Right lung (tissue), 10 donors: ENCODE measurements at places on chromosomes 11 and 22. TPM values are rescaled to one million over a fixed set of nuclear protein-coding genes. Genes with fewer than 3 reads are reported as not detected.

TRIM22 gene
- 19.7 TPM for polyA plus RNA-seq

MMP3 gene
- polyA plus RNA-seq: not detected

GNG3 gene
- polyA plus RNA-seq: 1.5 TPM

LGALS12 gene
- 0.32 TPM for polyA plus RNA-seq

MAP6 gene
- 9.6 TPM for polyA plus RNA-seq

BACE1 gene
- polyA plus RNA-seq: 41.7 TPM

DNA sequence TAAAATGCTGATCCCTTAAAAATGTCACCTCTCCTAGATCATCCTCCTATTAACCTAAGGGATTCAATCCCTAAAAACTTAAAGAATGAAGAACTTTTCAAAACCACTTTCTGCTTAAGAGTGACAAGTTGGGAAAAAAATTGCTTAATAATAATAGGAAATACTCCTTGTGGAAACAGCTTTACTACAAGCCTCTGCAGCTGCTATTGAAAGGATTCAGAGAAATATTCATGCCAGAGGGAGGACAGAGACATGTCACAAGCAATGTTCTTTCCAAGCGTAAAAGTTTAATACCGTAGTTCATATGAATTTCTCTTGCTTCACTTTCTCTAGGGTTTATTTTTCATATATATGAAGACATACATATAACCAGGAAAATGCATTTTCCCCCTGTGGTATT, 98.2 kb downstream of the ARHGAP20 start:
- no peak for DNase-seq

DNA sequence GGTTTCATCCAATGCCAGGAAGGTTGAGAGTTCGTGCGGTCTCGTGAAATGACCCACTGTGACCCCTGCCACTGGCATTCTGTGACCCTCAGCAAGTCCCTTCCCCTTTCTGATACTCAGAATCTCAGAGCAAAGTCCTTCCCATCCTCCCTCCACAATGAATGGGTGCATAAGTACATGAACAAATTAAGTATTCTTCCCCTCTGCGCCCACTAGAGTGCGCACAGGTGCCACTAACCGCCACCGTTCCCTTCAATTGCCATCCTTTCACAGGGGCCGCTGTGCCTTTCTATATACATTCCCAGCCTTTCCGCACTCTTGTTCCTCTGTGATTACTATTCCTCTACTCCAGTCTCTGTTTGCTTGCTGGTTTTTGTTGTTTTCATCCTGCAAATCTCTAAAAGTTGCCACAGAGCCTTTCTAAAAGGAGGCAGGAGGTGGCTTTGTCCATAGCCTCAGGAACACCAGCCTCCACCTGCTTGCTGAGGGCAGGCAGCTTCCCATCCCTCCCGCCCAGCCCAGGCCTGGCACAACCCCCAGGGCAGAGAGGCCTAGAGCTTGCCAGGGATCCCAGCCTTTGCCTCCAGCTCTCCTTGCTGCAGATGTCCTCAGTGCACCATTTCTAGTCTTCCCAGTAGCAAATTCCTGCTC, 6.7 kb upstream of the AP1B1 start:
- peak; percentile 57 for DNase-seq

GRCh38 chr11:2775083-2775625, 75.4 kb upstream of the KCNQ1OT1 start:
- DNase-seq: no peak
